ENCODE measurements at places on chromosomes 3 and 15.
A peak's percentile ranks its signal among the peaks of the same experiment; 100 is the strongest.

GRCh38 chr15:58988006-58988785, 733 bp downstream of the RNF111 start:
- peak; percentile 68 for ATAC-seq

- ATAC-seq: no peak
Observed at GRCh38 chr3:12752102-12752501, 7.0 kb downstream of the TMEM40 start.

GRCh38 chr3:182165234-182165633, 453.5 kb downstream of the SOX2 start:
- ATAC-seq: no peak

DNA sequence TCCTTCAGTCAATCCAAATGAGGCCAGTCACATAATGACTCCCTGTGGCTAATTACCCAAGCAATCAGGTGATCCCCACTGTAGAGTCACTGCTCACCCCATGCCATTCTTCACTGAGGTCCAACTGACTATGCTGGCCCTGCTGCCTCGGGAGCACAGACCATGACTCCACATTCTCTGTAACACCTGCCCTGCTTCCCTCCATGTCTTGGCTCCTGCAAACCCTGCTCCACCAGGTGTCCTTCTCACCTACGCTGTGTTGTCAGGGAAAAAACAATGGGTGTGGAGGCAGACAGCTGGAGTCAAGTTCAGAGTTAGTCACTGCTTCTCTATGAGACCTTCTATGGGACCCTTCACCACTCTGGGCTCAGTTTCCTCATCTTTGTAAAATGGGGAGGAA, 6.1 kb upstream of the SFMBT1 start:
- ATAC-seq: no peak

GRCh38 chr3:144344925-144345548, 373.4 kb downstream of the DIPK2A start:
- no peak for ATAC-seq

DNA sequence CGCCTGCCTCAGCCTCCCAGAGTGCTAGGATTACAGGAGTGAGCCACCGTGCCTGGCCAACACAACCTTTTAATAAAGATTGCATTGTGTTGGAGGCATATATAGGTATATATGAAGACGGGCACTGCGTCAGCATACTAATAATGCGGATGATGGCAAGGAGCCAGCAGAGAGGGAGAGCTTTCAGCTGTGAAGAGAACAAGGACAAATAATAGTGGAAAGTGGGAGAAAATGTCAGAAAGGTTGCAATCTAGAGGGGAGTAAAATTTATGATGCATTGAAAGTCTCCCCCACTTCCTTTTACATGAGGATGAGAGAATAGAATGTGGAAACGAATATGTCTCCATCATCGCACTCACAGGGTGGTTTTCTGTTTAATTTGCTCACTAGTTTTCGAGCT, 170.5 kb upstream of the TBL1XR1 start:
- no peak for ATAC-seq

GRCh38 chr15:42360535-42361112, 1.3 kb downstream of the CAPN3 start:
- ATAC-seq: no peak

GRCh38 chr3:55812394-55813013, 325.4 kb upstream of the WNT5A start:
- ATAC-seq: no peak

DNA sequence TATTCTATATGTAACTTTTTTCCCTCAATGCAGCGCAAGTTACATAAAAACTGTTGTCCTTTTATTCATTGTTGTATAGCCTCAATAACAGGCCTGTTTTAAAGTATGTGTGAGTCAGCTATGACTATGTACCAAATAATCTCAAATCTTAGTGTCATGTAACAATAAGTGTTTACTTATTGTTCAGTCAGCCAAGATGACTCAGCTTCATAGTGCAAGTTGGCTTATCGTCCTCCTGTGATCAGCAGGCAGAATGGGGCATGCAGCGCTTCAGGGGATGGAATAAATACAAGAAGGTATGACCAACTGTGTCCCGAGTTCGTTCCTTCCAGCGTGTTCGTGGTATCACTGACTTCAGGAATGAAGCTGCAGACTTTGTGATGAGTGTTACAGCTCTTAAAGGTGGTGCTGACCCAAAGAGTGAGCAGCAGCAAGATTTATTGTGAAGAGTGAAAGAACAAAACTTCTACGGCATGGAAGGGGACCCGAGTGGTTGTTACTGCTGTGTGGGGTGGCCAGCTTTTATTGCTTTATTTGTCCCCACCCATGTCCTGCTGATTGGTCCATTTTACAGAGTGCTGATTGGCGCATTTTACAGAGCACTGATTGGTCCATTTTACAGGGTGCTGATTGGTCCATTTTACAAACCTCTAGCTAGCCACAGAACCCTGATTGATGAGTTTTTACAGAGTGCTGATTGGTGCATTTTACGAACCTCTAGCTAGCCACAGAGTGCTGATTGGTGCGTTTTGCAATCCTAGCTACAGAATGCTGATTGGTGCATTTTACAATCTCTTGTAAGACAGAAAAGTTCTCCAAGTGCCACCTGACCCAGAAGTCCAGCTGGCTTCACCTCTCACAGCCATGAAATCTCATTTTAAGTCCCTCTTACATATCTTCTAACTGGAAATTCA, 1016.0 kb downstream of the MCTP2 start:
- no peak for ATAC-seq

DNA sequence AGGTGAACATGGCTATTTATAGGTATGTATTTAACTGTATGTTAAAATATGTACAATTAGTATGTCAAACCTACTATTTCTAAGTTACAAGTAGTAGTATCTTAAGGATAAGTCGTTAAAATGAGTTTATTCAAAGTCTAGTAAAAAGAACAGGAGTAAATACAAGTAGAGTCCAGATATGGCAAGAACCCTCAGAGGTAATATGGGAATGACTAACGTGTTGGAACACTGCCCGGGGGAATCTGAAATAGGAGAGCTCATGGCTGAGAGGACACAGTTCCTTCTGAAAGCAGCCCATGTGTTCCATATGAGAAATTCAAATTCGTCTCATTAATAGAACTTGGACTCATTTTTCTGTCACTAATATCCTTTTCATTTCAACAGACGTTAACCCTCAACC, 158.8 kb downstream of the CLSTN2 start:
- ATAC-seq: no peak

DNA sequence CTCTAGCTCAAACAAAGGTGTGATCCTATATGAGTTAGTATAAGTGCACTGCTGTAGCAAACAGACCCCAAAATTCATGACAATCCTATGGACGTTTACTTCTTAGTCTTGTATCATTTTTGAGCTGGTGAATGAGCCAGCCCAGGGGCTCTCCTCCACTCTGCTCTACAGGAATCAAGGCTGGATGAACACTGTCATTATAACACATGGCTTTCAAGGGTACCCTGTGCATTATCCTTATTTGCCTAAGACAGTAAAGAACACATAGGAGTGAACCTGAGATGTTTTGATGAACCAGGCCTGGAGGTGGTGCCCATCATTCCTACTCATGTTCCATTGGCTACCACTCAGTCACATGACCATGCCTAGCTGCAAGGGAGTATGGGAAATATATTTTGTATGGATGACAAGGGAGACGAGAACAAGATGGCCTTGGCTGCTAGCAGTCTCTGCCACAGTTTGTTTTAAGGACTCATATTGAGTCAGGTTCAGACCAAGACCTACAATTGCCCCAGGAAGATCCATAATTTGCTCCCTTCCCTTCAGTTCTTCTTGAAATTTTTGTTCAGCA, 107.4 kb upstream of the HES1 start:
- ATAC-seq: no peak

- no peak for ATAC-seq
Observed at GRCh38 chr3:23981955-23982354, 36.9 kb downstream of the NR1D2 start.

- ATAC-seq: no peak
Observed at GRCh38 chr15:51080286-51080685, 14.4 kb downstream of the TNFAIP8L3 start.

GRCh38 chr15:101179341-101180153, 72.3 kb downstream of the CHSY1 start:
- no peak for ATAC-seq

- ATAC-seq: no peak
Observed at GRCh38 chr3:182889948-182890629, 90.2 kb downstream of the DCUN1D1 start.

GRCh38 chr3:184144505-184144904, 9.3 kb downstream of the EIF2B5 start:
- no peak for ATAC-seq

DNA sequence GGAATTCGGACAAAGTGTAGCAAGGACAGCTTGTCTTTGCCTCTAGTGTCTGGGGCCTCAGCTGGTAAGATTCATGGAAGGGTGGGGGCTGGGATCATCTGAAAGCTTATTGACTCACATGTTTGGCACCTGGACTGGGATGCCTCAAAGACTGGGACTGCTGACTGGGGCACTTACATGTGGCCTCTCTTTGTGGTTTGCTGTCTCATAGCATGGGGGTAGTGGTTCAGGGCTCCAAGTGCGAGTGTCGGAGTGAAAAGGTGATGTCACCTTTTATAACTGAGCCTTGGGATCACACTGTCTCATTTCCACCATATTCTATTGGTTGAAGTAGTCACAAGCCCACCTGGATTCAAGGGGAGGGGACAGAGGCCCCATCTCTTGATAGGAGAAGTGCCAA, 6.8 kb downstream of the MFSD1 start:
- ATAC-seq: peak; percentile 93

DNA sequence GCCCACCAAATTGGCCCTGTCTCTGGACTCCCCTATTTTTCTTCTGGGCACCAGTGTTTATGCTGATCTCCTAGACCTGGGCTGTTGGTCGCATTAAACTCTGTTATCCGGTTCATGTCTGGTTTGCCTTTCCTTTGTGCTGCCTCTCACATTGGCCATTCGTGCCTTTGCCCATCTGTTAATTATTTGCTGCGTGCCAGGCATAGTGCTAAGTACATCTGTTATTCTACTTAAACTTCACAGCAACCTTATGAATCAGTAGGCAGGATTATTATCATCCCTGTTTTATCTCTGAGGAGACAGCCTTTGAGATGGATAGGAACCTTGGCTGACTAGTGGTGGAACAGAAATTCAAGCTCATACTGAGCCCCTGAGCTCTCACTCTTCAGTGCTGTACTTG, 76.0 kb downstream of the THSD4 start:
- ATAC-seq: no peak
